ENCODE measurements at places on chromosomes 4 and X.

DNA sequence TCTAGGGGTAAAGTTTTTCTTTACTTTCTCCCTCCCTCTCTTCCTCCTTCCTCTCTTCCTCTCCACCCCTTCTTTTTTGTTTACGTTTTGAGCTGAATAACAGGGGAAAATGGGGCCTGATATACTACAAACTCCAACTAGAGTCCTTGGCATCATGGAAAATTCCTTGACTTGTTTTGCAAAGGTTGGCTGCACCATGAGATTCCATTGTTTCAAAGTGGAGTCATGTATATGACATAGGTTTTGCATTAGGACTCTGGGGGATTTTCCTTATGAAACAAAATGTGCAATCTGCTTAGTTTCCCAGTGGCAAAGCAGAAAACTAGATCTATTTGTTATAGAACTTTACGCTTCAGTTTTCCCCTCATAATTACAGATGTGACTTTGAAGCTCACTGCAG lies 233.5 kb upstream of the PGRMC2 start:
- no peak for DNase-seq

DNA sequence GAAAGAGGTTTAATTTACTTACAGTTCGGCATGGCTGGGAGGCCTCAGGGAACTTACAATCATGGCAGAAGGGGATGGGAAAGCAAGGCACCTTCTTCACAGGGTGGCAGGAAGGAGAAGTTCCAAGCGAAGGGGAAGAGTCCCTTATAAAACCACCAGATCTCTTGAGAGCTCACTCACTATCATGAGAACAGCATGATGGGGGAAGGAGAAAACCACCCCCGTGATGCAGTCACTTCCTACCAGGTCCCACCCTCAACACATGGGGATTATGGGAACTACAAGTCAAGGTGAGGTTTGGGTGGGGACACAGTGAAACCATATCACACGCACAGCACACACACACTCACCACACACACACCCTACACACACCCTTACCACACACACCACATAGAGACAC lies 104.3 kb downstream of the DCTD start:
- no peak for DNase-seq

DNA sequence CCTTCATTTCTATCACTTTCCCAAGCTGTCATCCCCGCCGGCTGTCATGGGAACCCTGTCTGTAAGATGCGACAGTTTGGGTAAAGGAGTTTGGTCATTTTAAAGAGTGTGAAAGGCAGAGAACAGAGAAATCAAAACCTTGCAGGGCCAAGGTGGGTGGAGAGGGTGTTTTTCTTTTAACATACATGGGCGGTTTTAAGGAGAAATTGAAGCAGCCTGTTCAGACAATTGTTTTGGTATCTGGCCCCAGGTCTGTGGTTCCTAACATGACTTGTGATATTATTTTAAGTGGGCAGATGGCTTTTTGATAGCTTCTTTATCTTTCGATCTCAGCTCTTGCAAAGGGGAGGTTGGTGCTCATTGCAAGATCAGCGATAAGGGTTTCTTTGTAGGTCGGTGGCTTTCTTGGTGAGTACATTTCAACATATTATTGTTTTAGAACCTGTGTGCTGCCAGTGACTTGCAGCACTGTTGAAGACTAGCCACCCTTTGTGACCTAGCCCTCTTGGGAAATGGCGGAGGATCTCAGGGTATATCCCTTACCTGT lies 3.7 kb downstream of the PPP1R3F start:
- peak; percentile 92 for DNase-seq

DNA sequence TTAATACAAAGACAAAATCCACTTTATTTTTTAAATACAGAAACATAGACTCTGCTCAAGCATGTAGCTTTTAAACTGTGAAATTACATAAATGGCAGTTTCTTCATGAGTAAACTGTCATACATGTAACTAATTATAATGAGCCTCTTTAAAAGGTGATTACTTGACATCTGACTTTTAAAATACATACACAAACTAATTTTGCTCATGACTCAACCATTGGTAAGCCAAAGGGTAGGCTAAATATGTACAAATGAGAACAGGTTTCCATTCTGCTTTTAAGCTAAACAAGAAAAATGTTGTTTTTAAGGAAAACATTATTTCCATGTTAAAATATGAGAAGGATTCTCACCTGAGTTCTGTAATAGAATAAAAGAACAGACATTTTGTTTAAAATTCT lies 27.9 kb downstream of the CAMK2D start:
- DNase-seq: no peak

DNA sequence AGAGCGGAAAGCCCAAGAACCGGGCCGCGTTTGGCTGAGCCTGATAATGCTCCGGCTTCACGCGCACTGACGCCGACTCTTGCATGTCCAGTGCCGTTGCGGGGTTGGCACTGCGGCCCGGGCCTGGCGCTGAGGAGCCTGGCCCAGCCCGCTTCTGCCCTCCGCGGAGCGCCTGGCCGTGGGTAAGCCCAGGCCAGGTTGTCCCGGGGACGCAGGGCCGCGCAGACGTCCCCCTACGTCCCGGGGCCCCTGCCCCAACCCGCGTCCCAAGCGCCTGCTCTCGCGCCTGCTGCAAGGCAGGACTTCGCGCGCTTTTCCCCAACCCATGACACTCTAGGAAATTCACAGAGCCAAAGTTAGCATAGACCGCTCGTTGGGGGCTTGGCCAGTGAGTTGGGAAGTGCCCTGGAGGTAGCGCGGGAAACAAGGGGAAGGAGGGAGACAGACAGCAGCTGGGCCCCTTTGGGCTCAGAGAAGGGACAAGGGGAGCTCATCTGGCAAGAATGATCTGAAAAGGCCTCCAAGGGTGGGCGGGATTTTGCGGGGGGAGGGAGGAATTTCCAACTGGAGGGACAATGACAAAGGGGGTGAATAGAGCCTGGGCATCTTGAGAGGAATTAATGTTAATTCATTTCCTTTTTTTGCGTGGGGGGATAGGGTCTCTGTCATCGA lies 665 bp upstream of the LRPAP1 start:
- no peak for DNase-seq

GRCh38 chr4:143359644-143360193 lies 23.0 kb downstream of the GAB1 start:
- DNase-seq: no peak
